GM12865 (cell line): ENCODE measurements at places on chromosomes 13 and 19.

- DNase-seq = no peak
Observed at GRCh38 chr19:17946965-17947784, 14.4 kb downstream of the CCDC124 start.

- no peak for DNase-seq
Observed at GRCh38 chr13:102816708-102817107, 17.8 kb downstream of the BIVM start.

DNA sequence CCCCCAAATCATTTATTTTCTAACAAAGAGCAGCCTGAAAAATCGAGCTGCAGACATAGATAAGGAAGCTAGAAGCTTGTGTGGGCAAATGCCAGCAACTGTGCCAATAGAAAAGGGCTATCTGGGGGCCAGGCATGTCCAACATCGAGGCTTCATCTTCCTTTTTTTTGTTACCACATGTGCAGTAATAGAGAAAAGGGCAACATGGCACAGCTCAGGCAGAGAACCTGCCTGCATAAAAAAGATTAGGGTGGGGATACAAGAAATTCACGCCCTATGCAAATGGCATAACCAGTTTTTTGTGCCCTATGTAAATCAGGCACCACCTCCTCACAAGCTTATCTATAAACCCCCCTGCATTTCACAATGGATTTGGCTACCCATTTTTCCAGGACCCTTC, 60.4 kb upstream of the ABCC4 start:
- no peak for DNase-seq

DNA sequence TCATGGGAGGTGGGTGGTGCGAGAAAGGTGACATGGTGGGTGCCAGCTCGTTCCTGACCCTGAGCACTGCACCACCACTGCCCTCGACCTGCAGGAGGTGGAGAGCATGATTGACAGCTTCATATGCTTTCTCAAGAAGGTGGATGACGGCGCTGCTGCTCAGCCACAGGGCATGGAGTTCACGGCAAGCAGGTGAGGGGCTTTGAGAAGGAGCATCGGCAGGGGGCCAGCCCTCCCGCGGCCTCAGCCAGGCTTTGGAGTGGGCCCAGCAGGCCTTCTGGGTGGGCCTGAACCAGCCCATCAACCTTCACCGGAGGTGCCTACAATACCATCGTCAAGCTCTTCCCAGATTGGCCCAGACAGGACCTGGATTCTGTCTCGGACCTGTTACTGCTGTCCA, 18.9 kb upstream of the ZNF14 start:
- no peak for DNase-seq

GRCh38 chr19:51479531-51480331, 1.4 kb downstream of the CEACAM18 start:
- DNase-seq = no peak

DNA sequence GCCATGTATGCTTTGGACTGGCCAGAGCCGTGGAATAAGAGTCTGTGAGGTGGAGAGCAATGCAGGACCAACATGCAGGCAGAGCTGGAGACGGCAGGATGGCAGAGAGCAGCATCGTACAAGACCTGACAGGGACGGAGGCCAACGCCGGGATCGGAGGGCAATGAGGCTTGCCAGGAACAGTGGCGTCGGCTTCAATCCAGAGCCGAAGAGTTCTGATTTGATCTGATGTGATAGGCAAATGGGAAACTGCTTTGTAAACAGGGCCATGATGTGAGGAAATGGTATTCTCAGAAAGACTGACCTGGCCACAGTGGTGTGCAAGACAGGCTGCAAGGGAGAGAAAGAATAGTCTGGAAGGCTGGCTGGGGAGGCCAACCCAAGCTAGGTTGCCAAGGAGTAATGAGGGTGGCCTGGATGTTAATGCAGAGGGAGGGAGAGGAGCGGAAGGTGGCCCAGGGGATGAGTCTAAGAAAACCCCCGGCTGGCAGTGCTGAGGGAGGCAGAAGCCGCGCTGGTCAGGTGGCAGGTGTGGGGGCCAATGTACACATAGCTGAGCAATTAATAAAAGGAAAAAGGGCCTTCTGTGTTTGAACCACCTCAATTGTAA, 26.7 kb downstream of the RCBTB2 start:
- DNase-seq = no peak

DNA sequence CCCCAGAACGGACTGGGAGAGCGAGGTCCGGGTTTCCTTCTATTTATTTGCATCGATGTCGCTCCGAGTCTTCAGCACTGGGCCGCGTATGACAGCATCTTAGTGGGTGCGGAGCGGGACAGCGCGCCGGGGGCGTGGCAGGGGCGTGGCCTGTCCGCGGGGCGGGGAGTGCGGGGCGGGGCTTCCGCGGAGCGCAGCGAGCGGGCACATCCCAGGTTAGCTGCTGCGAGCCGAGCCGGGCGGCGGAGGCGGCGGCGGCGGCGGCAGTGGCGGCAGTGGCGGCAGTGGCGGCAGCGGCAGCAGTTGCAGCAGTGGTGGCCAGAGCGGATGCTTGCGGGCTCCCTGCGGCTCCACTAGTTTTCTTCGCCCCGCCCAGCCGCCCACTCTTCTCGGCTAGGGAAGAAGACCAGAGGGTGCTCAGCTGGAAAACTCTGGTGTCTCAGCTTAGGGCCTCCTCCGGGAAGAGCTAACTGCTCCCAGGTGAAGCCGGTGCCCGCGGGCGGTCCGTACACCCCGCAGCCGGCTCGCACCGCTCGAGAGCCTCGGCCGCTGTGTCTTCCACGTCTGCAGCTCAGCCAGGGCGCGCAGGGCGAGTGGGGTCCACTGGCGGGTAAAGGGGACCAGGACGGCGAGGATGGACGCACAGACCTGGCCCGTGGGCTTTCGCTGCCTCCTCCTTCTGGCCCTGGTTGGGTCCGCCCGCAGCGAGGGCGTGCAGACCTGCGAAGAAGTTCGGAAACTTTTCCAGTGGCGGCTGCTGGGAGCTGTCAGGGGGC, at the start of gene GPC5:
Gene GPC5 (plus strand): TSS at position 209 of the 776 bp plus-strand sequence.
- peak; percentile 82 for DNase-seq

DNA sequence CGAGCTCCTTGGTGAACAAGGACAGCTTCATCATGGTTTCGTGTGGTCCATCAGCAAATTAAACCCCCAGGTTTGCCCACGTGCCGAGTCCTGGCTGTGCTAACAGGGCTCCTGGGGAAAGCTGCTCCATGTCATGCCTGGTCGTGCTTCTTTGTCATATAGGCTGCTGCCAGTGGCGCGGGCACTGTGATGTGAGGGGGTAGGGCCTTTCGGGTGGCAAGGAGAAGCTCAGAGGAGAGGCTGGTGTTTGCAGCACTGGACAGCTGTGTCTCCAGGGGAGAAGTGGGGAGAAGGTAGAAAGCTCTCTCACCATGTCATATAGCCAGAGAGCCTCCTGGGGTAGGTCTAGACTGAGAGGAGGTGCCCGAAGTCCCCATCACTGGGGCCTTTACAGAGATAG, 13.3 kb downstream of the VSTM2B start:
- no peak for DNase-seq

DNA sequence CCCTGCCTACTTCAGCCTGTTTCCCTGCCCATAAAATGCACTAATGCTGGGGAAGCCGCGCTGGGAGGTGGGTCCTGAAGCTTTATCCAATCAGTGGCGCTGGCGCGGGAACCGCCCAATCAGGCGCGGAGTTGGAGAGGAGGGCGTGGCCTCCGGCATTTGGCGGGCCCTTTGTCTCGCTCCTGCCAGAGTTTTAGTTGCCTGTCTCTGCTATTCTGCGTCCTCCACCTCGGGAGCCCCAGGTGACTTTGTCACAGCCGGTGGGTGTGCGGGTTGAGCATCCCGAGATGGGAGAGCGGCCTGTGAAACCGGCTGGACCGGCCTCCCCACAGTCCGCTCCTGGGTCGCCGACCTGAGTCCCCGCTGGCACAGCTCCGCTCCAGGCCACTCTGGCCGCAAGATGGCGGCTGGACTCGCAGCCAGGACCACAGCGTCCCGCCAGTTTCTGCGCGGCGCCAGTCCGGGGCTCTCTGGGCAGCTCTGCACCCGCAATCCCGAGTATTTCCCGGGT, 30.7 kb upstream of the ZNF429 start:
- peak; percentile 10 for DNase-seq

GRCh38 chr13:24149246-24150032, 11.1 kb upstream of the SPATA13 start:
- no peak for DNase-seq

DNA sequence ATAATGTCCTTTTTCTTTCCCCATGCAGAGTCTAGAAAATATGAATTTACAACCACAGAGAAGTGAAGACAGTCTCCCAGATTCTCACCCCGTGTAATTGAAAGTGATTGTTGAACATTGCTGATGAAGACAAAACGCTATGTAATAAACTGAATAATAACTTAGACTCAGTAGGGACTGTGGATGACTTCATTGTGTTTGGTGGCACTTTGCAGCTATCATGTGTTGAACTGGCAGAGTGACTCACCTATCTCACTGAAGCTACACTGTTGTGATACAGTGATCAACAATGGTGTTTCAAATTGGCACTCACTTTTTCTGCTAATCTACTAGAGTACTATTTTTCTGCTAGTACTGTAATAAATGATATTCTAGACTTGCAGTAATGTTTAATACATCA, 261.3 kb downstream of the DACH1 start:
- no peak for DNase-seq

GRCh38 chr19:28444362-28444761, 768.6 kb downstream of the UQCRFS1 start:
- DNase-seq = no peak

DNA sequence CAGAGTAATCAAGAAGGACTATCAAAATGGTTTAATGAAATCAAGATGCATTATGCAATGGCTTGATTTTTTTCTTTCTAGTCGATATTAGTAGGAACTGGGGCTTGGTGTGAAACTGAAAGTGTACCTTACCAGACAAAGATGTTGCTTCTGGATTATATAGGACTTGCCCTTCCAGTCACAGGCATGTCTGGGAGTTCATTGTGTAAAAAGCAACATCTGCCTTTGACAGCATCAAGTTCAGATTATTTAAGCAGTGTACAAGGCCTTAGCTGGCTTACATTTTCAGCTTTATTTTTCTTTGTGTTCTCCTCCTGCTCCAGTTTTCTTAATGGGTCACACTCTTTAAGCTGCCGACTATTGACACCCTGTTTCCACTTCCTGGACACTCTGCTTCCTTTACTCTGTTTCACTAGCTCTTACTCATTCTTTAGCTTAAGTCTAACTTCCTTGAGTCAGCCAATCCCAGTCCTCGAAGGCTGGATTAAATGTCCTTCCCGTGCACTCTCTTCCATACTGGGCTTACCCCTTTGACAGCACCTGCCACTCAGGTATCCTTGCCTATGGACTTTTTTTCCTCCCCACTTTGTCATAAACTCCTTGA, 29.4 kb upstream of the OLFM4 start:
- DNase-seq = no peak

DNA sequence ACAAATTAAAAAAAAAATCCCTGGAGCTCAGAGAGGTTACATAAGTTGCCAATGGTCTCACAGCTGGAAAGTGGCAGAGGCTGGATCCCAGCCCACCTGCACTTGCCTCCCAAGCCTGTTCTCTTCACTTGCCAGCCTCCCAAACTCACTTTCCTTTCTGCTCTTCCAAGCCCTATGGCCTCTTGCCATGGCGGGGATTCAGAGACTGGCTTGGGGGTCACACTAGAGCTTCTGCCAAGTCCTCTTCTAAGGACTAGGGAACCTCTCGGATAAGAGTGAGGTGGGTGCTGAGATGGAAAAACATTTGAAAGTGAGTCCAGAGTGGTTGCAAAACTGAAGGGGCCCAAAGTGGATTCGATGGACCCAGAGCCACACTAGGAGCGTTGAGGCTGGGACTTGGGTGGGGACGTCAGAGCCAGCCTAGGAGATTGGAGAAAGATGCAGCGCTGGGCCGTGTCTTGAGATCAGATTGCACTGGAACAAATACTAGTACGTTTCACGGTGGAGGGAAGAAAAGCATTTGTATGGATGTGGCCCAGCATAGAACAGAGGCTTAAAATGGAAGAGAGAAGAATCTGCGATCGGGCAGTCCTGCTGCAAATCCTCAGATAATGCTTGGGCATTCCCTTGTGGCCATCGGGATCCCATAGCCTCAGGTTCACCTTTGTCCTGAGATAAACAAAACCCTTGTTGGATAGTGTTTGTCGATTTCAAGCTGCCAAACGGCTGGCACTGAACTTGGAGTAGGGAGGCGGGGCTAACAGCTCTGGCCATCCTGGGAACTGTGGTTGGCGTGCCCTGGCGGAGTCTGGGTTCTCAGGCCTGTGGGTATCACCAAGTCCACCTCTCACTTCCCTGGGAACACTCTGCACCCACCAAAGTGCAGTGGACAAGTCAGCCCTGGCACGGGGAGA, 84.8 kb downstream of the ING1 start:
- no peak for DNase-seq

- no peak for DNase-seq
Observed at GRCh38 chr13:32745509-32745908, 159.3 kb downstream of the PDS5B start.

DNA sequence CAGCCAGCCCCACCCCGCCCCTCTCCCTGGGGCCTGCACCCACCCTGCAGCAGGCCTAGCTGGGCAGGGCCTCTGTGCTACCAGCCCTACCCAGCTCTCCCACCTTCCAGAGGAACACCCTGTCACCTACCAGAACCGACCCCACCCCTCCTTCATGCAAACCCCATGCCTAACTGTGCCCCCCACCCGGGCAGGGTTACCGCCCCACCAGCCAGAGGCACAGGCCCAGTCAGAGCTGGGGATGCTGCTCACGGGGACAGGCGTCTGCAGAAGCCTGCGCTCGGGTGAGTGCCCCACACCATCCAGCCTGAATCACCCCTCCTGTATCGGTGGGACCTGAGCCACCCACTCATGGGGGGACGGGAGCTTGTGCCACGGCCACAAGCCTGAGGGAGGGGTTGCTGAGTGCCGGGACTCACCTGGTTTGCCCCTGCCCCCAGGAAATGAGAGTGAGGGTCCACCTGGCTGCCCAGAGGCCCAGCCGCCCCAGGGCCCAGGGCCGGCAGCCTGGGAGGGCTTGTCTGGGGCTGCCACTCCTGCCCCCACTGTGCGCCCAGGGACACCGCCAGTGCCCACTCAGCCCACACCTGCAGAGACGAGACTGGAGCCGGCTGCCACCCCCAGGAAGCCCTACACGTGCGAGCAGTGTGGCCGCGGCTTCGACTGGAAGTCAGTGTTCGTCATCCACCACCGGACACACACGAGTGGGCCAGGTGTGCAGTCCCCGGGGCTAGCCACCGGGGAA, 3.8 kb downstream of the ZNF446 start:
- no peak for DNase-seq

- DNase-seq = no peak
Observed at GRCh38 chr13:59043016-59043415, 1120.7 kb downstream of the DIAPH3 start.

DNA sequence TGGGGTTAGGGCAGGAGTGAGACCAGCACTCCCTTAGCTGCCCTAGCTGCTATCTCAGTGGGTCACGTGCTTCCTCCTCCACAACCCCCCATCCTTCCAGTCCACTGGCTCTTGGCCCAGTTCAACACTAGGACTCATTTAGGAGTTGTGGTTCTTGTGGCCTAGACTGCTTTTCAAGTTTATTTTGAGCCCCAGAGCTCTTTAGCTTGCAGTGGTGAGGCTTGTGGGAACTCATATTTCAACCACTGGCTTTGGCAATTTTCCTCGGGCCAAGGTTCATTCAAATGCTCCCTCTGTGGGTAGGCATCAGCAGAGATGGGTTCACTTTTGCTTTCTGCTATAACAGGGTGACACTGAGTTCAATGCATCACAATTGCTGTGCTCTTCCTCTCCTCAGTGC, 436.2 kb upstream of the SLITRK5 start:
- no peak for DNase-seq
